ENCODE measurements at places on chromosomes 2 and 18. TPM values are rescaled to one million over a fixed set of nuclear protein-coding genes. Genes with fewer than 3 reads are reported as not detected.

Gene NABP1
- 36.9 TPM for total RNA-seq

Gene NT5C1B
- not detected for total RNA-seq

Gene MITD1
- total RNA-seq, result 31.4 TPM

Gene UXS1
- 51.0 TPM for total RNA-seq

Gene RAB11FIP5
- total RNA-seq, result 24.5 TPM

Gene TMEM163
- total RNA-seq, result not detected

Gene COBLL1
- 1.4 TPM for total RNA-seq

Gene PROC
- total RNA-seq, result not detected
